H1 (cell line): ENCODE measurements at places on chromosomes 7 and 10. TPM values are rescaled to one million over a fixed set of nuclear protein-coding genes. Genes with fewer than 3 reads are reported as not detected.

The MCM10 gene
- polyA plus RNA-seq = 6.8 and 9.8 TPM in 2 replicates

The HTR5A gene
- 0.02 TPM in 1 of 2 replicates, not detected in the other for polyA plus RNA-seq

The ENTPD7 gene
- 3.9 and 5.0 TPM in 2 replicates for polyA plus RNA-seq

The ASB10 gene
- polyA plus RNA-seq = not detected in 2 replicates

The ADRA2A gene
- polyA plus RNA-seq = 6.2 and 7.6 TPM in 2 replicates

The LDB3 gene
- 0.17 and 0.20 TPM in 2 replicates for polyA plus RNA-seq

The CRYGN gene
- polyA plus RNA-seq = 0.98 and 1.3 TPM in 2 replicates

The OR2A42 gene
- polyA plus RNA-seq = 0.09 TPM in 1 of 2 replicates, not detected in the other

The SEC61G gene
- 112 and 274 TPM in 2 replicates for polyA plus RNA-seq

The SORCS3 gene
- polyA plus RNA-seq = 0.25 and 0.26 TPM in 2 replicates

The WDFY4 gene
- polyA plus RNA-seq = not detected in 2 replicates
